ENCODE measurements at places on chromosomes 3 and 15. TPM values are rescaled to one million over a fixed set of nuclear protein-coding genes. Genes with fewer than 3 reads are reported as not detected.

The FBN1 gene
- 180 TPM for polyA plus RNA-seq

The RHCG gene
- polyA plus RNA-seq: not detected

The NANOGP8 gene
- not detected for polyA plus RNA-seq

DNA sequence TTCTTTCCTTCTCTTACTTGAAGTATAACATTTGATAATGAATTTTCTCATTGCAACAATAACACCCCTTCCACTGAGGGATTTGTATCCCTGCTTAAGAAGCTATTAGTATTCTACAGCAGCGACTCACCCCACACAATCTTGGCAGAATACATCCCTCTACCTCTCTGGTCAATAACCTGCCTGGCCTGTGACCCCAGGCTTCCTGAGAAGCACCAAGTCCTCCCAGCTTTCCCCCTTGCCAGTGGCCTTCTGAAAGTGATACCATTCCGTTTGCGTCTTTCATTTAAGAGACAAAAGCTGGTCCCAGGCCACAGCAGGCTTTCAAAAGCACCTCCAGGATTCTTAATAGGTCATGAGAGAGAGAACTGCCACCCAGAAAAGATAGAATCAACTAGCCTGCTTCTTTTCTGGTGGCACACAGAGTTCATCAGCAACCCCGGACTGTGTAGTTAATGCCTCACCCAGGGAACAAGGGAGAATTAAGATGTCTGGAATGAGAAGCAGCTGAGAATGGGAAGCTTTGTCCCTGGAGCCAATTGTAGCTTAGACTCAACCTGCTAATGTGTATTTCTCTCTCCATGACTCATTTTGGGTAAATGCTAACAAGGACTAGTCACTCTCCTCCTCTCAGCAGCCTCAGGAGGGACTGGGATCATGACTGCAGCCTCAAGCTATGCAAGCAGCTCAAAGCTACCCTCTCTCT, 101.0 kb upstream of the CPNE4 start:
- no peak for DNase-seq

GRCh38 chr15:69909719-69910444, 187.8 kb downstream of the TLE3 start:
- no peak for DNase-seq

DNA sequence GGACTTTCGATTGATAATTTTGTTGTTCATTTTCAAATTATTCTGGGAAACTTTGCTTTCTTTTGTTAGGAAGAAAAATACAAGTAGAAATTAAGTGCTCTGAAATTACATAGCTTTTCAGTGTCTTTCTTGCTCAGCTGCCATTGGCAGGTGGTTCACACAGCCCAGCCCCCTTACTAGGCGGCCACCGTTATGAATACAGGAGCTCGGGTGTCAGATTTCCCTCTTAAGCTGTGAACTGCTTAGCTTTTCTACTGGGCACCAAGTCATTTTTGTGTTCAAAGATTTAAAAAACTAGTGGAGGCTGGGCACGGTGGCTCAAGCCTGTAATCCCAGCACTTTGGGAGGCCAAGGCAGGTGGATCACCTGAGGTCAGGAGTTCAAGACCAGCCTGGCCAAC, 55.2 kb downstream of the HMG20A start:
- no peak for DNase-seq

Data from hindlimb muscle (tissue), 1 donor.